ENCODE measurements at places on chromosomes 13 and 19.
A peak's percentile ranks its signal among the peaks of the same experiment; 100 is the strongest.

GRCh38 chr19:10760273-10760944 lies 42.5 kb downstream of the DNM2 start:
- no peak for DNase-seq

DNA sequence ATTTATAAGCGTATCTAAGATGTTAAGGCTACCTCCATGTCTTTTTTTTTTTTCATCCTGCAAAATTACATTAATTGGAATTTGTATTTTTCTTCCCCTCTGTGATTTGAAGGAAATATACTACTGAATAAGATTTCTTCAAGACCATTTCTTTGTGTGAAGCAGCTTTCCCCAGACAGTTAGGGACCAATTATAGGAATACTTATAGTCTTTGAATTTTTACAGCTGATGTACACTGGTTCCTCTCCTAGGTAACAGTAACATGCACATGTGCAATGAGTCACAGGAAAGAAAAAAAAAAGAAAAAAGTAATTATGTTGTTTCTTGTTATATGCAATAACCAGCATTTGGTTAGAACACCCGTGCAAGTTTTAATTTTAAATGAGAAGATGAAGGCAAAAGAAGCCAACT lies 82.0 kb downstream of the PCDH9 start:
- no peak for DNase-seq

GRCh38 chr19:6228551-6229215 lies 51.1 kb downstream of the MLLT1 start:
- no peak for DNase-seq

DNA sequence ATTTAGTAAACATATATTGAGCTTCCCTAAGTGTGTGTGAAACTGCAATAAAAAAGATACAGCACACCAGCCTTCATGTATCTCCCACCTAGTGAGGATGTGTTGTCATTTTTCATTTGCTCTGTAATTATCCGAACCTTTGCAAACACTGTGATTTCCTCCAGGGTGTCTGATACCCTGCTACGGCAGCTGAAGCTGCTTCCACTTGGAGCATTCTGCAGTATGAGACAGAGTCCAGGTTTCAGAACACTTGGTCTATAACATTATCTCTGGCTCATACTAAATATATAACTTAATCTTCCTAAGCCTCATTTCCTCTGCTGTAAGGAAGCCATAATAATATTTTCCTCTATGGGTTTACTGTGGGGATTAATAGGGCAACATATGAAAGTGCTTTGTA lies 1338.1 kb upstream of the SLC10A2 start:
- DNase-seq, result no peak

- no peak for DNase-seq
Observed at GRCh38 chr13:66033924-66034323, 1196.2 kb downstream of the PCDH9 start.

DNA sequence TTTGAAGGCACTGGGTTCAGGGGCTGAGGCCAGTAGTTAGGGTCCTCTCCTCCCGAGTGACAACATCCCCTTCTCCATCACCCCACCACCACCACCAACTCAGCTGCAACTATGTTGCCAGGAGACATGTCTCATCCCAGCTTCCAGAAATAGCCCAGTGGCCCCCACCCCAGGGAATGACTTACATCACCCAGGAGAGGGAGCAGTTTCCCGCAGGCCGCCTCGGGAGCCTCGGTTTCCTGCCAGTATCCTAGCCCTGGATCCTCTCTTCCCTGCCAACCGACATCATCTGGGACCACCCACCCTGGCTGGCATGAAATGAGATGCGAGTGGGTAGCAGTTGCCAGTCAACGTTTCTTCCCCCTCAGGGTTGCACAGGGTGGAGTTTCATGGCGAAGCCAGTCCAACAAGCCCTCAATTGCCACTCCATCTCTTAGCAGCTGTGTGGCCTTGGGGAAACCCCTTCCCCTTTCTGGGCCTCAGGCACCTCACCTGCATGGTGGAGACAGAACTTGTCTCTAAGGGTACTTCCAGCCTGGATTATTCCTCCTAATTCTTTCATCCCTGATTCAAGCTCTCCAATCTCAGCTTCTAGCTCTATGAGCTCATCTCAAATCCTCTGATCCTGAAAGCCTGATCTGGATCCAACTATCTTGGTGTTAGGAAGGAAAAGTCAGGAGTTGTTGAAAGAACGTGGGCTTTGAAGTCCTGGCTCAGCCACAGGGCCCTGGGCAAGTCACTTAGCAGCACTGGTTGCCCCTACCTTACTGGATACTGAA lies 3.9 kb upstream of the GSK3A start:
- no peak for DNase-seq

- peak; percentile 29 for DNase-seq
Observed at GRCh38 chr19:55304279-55304978, 20.6 kb downstream of the BRSK1 start.

GRCh38 chr13:103218253-103218652 lies 152.0 kb upstream of the SLC10A2 start:
- DNase-seq, result no peak

DNA sequence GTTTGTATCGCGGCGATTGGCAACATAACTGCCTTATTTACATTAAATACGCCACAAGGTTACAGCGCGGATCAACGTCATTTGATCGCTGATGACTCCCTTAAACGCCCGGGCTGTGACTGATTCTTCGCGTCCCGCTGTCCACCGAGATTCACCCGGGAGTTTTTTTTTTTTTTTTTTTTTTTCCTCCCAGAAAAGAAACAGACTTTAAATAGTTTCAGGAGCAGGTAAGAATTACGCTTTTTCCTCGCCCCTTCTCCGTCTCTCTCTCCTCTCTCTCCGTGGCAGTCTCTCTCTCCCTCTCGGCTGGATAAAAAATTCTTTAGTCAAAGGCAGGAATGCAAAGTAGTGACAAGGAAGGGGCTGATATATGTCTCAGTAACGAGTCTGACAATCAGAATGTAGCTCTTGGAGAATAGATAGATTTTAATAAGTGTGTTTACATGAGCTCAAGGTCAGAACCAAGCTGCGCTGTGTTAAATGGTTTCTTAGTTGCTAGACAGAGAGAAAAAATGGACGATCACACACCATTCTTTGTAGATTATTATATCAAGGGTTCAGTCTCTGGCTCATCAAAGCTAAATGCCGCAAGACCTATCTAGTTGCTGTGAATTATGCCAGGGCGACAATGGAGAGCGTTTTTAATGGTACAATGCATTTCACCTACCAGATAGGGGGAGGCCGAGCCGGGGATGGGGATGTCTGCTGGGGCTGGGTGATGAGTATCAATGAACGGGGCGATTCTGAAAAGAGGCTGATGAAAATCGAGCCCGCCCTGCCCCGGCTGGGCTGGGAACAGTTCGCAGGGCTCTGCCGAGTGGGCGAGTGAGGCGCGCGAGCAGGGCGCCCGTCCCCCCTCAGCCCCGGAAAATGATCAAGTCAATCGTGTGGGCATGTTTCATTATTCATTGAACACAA lies 147.2 kb upstream of the ZNF536 start:
- no peak for DNase-seq

DNA sequence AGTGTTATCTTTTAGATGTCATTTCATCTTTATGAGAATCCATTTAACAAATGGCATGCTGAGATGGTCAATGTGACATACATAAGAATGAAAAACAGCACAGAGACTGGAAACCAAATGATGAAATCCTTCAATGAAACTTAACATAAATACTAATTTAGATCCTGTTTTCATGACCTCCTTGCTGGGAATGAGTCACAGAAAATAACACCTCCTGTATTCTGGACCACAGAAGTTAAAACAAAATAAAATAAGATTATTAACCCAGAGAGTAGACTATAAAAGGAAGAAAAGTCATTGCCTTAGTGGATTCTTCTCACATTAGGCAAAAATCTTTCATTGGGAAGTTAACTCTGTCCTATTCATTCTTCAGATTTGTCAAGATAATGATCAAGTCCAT lies 1.6 kb downstream of the DIAPH3 start:
- no peak for DNase-seq

DNA sequence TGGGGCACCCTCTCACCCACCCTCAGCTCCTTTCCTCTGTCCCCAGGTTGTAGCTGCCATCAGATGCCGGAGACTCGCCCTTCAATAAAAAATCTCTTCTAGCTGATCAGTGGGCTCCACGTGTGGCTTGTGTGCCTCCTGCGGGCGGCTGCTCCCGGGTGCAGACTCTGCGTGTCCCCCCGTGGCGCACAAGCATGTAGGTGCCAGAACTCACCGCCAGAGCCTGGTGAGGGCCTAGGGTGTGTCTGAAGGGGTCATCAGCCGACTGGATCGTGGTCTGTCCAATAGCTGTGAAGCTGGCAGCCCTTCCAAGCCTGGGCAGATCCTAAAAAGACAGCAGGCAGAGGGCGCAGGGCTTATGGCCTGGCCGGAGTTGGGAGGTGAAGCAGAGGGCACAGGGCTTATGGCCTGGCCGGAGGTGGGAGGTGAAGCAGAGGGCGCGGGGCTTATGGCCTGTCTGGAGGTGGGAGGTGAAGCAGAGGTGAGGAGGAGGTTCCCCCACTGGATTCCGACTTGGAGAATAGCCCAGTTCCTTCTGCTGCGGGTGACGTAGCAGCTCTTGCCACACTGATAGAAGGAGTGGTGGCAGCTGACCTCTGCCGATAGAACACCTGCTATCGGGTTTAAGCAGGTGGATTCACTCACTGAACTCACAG lies 11.7 kb downstream of the NOP53 start:
- DNase-seq, result no peak

DNA sequence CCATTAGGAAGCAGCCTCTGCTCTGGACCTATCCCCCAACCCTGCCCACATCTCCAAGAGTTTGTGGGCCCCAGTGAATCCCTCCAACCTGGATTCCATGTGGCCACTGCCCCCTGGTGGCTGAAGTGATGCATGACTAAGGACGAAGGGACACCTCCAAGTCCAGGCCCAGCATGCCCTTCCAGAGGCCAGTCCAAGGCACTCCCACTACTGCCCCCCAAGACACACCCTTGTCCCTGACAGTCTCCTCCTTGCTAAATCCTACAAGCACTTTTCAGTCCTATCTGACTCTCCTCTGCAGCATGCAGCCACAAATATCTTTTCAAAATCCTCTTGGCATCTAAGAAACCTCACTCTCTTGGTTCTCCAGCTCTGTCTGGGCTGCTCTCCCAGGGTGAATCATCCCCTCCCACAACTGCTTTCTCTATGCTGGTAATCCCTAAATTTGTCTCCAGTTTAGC lies 33.0 kb downstream of the DEDD2 start:
- DNase-seq, result peak; percentile 59

DNA sequence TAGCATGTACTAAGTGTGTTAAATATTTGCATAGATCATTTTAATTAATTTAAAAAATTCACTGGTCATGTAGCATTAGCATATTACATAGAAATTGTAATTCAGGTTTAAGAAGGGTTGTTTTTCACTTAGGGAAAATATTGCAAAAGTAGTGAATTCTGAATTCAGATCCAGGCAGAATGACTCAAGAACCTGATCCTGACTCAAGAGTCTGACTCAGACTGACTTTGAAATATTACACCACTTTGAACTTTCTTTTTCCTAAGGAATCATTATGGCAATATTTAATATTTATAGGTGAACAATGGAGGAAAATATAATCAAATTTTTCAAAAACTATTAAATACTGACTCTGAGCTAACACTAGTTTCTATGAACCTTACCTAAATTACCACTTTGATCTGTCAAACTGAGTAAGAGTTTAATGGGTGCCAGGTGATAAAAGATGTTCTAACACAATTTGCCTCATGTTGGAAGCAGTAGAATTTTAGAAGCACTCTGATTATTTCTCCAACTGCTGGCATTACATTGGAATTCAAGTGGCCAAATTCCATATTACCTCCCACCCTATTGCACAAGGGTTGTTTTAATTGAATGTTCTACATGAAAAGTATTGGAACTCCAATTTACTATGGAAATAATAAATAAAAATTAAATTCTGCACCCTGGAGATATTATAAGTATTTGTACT lies 261.6 kb downstream of the SLITRK1 start:
- no peak for DNase-seq

DNA sequence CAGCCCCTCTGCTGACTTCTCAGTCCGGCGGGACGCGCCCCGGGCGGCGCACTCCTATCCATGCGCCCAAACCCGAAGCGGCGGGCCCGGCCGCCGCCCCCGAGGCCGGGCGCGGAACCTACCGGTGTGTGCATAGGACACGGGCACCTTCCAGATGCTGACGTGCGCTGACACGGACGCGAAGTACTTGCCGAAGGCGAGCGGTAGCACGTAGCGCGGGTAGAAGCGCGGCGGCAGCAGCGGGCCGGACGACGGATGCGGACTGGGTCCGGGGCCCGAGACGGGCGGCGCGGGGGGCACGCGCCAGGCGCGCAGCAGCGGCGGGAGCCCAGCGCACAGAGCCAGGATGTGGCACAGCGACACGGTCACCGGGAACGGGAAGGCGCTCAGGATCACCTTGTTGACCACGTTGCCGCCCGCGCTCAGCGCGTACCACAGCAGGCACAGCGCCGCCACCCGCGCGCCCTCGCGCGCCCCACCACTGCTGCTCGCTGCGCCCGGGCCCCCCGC lies 338 bp downstream of the SLC35E1 start:
- DNase-seq, result no peak

DNA sequence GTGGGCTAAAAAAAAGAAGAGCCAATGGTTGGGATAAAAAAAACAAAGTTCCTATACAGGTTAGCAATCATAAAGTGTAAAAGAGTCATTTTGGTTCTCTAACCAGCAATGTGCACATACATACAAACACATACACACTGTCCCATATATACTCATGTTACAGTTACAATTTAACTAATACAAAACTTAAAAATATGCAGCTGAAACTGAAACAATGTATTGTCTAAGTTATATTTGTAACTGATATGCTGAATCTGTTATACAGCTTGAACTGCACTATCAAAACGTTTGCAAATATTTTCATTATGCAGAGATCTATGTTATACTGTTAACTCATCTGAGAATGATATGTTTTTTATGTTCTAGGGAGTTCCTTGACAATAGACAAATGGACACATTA lies 173.7 kb downstream of the KLF12 start:
- no peak for DNase-seq

DNA sequence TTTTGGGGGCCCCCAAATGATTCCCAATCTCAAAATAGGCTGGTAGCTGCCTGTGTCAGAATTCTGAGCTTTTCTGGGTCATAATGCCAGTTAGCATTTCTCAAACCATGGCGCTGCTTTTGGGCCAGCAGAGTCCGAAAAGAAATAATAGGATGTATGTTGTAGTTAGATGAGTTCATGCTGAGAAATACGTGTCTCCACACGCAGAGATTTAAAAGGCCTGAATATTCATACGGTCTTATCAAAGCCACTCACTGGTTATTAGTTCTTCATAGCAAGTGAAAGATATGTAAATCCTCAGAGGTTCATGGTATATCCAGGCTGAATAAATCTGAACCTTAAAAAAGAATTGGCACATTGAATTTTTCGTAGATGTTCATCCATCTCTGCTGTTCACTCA lies 124.5 kb downstream of the SHISA2 start:
- DNase-seq, result no peak

GRCh38 chr19:5821521-5822180 lies 16.8 kb downstream of the NRTN start:
- DNase-seq, result no peak
